MCF 10A (cell line): ENCODE measurements at places on chromosomes 6 and 20. TPM values are rescaled to one million over a fixed set of nuclear protein-coding genes. Genes with fewer than 3 reads are reported as not detected.
A peak's percentile ranks its signal among the peaks of the same experiment; 100 is the strongest.

DNA sequence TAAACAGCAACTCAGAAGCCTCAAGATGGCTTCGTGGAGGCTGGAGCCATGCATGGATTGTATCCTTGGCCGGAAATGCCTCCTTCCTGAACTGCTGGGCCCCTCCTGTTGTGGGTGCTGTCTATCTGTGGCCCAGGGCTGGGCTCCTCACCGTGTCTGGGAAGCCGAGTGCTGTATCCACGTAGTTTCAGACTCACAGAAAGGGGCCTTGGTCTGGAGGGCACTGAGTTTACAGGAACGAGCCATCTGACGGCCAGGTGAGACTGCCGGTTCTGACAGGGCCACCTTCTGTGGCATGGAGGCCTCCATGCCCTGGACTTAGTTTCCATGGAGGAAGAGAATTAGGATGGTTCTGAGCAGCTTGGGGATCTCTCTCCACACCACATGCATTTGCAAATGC is 142.2 kb downstream of the ERMARD start:
- DNase-seq, result no peak

HEY2 gene
- not detected in 2 replicates for total RNA-seq

- DNase-seq, result peak; percentile 63
Observed at GRCh38 chr20:51014797-51015722, 7.8 kb downstream of the KCNG1 start.

DNA sequence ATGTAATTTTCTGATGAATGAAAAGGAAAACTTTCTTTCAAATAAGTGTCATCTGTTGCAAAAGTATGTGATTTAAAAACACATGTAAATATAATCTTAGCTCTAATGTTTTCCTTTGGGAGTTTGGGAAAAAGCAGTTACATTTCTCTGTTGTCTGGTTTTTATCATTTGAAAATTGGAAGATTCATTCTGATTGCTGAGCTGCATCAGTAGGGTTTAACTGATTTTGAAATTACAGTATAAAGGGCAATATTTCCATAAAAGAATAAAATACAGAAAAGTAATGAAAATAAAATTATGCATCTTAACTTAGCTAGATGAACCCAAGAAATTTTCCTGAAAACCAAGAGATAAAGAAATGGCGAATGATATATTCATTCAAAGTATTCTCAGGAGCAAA is 57.8 kb downstream of the MAP7 start:
- no peak for DNase-seq

GRCh38 chr6:22320750-22321149 is 23.9 kb upstream of the PRL start:
- peak; percentile 32 for DNase-seq

DNA sequence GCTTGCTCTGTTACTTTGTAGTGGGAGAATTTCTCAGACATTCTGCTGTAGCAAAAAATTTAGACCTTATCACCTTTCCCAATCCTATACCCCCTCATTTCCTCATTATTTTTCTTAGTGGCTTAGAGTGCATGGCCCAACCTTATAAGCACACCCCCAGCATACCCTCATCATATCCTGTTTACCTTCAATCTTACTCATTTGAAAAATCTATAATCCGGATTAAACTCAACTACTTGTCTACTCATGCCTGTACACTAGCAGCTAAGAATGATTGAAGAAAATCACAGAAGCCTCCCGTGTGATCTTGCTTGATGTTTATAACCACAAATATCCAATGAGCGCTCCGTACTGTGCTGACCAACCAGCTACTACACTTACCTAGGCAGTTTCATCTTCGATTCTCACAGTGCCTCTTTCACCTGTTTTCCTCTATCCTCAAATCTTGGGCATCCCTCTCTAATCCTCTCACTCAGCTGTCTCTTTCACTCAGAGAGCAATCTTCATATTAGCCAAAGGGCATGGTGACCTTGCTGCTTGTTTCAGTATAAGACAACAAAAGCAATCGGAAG is 36.6 kb downstream of the AIG1 start:
- DNase-seq, result no peak

- no peak for DNase-seq
Observed at GRCh38 chr6:123462152-123462551, 174.6 kb downstream of the TRDN start.

GRCh38 chr6:134943522-134944111 is 6.3 kb downstream of the ALDH8A1 start:
- no peak for DNase-seq

GRCh38 chr6:98845211-98846020 is 11.0 kb downstream of the POU3F2 start:
- peak; percentile 66 for DNase-seq

DNA sequence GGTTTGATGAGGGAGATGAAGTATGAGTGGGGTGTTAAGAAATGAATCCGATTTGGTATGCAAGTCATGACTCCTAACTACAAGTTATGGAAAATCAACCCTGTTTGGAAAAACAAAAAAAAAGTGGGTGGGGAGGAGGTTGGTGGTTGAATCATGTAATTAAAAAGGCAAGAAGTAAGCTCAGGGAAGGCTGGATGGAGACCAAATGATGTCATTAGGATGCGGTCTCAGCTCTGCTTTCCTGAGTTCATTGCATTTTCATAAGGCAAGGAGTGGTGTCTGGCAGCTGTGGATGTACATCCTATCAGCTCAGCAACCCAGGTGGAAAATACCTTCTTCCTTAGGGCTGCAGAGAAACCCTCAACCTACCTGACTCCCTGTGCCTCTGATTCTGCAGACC is 60.4 kb upstream of the AKAP12 start:
- peak; percentile 47 for DNase-seq

MRS2 gene
- total RNA-seq, result 21.2 and 23.0 TPM in 2 replicates

DNA sequence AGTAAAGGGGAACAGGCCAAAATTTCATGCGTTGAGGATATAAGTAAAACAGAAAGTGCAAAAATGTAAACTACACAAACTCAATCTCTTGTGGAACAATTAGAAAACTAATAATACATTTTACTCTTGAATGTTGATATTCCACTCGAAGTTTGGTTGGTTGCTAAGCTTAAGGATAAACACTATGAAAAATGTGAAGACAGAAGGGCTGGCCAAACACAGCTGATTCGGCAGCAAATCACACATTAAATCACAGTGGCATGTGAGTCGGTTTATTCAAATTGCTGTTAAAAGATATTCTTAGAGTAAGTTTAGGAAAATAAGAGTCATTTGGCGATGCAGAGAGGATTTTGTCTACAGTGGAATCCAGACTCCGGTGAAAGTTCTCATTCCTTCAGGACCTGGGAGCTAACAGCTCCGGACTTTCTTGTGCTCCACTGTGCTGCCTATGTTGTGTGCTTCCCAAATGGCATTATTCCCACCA is 1.4 kb upstream of the EPM2A start:
- DNase-seq, result no peak

- no peak for DNase-seq
Observed at GRCh38 chr6:72939004-72939403, 286.3 kb downstream of the KHDC1L start.

- DNase-seq, result no peak
Observed at GRCh38 chr20:37833221-37833896, 69.6 kb upstream of the VSTM2L start.

SPEF1 gene
- total RNA-seq, result 0.32 TPM in 1 of 2 replicates, not detected in the other

DNA sequence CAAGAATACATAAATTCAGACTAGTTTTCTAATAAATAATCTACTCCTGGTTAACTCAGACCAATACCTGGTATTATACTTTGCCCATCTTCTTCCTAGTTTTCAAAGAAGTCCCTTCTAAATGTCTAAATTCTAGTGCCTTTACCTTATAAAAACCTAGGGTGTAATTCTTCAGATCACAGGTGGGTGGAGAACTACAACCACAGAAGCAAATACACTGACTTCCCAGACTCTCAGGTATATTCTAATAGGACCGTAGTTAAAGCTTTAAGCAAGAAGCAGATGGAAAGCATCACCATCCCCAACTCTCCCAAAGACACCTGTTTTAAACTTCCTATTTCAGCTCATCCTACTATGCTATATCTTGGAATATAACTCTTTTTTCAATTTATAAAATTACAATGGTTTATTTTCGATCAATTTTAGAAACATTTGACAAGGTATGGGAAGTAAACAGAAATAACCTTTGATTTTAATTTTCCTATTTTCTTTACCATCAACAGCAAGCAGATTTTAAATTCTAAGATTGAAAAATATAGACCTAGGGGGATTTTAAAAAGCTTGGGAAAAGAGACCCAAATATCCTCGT is 15.8 kb downstream of the MAN1A1 start:
- peak; percentile 44 for DNase-seq

- DNase-seq, result no peak
Observed at GRCh38 chr6:57097596-57097995, 7.6 kb downstream of the ZNF451 start.

DNA sequence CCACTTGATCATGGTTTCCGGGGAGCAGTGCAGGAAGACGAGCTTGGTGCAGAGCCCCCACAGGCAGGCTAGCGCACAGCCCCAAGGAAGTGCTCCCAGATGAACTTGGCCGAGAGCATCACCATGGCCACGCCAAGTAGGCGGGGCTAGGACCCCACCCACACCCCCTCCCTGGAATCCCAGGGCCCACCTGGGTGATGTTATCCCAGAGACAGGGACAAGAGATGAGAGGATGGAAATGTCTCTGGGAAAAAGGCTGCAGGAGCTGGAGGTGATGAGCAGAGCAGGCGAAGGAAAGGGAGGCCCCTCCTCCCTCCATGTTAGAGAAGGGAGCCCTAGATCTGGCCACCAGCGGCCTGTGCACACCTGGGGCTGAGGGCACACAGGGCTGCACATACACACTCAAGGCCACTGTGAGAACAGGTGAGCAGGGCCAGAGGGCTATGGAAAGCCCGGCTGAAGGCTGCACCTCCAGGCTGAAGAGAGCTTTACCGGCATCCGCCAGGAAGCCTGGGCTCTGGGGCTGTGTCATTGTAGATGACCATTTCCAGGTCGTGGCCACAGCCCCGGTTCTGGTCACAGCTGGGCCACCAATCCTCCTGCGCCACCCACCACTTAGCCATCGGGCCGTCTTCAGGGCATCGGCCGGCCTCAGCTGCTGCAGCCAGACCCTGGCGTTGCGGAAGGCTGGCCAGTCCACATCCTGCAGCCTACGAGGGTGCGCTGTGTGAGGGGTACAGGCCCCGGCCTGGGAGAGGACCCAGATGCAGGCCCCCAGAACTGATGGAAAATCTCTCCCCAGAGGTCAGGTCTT is 24.9 kb downstream of the NPEPL1 start:
- no peak for DNase-seq

DNA sequence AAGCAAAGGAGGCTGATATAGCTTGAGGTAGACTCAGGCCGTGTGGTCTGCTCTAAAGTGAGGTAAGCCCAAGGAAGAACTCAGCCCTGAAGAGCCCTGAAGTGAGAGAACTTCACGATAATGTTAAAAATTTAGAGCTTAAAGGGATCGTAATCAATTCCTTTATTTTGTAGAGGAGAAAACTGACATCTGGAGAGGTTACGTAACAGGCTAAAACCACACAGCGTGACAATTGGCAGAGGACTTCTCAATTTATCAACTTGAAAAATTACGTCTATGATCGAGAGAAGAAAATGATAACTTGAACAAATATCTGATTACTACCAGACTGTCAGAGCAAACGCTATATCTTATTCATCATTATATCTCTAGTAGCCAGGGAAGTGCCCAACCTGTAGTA is 121.8 kb upstream of the FOXO3 start:
- DNase-seq, result no peak

DNA sequence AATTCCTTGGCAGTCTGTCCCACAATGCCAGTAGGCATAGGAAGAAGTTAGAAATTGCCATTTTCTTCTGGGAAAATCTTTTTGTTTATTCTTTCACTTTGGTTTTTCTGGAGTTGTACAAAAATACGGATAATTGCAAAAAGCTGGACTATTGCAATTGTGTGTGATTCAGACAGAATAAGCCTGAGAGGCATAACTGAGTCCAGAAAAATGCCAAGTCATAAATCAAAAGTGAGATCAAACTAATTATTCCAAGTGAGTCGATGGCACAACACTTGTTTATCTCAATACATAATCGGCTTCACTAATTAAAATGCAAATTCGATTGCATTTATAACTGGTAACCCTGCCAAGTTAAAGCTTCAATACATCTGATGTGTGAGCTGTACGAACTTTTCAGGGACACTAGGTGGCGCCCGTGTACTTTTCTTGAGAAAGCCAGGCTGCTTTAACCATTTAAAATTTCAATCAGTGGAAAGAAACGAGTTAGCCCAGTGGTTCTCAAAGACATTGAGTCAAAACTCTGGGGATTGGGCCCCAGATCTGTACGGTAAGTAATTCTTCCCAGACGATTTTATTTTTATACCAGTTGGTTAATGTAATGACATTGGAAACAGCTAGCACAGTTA is 102.6 kb downstream of the LAMP5 start:
- peak; percentile 72 for DNase-seq

DNA sequence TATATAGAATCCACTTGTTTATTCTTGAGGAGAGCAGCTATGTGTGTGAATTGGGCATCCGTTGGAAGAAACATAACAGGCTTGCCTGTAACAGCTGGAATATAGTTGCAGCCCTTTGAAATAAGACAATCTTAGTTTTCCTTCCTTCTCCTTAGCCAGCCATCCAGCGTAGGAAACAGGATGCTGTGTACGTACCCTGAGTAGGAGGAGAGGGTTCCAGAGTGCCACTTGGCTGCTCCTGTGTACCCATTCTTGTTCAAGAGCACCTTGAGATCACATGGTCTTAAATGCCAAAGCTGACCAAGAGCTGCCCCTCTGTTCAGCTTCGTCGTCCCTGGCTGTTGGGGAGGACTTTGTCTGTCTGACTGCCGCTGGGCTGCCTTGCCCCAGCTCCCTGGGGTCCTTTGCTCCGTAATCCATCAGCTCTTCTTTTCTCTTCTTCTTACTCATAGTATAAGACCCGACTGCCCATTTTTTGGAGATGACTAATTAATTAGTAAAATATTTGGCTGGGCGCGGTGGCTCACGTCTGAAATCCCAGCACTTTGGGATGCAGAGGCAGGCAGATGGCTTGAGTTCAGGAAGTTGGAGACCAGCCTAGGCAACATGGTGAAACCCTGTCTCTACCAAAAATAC is 49.0 kb downstream of the RREB1 start:
- peak; percentile 48 for DNase-seq

DNMT3B gene
- total RNA-seq, result 1.3 and 2.0 TPM in 2 replicates

DNA sequence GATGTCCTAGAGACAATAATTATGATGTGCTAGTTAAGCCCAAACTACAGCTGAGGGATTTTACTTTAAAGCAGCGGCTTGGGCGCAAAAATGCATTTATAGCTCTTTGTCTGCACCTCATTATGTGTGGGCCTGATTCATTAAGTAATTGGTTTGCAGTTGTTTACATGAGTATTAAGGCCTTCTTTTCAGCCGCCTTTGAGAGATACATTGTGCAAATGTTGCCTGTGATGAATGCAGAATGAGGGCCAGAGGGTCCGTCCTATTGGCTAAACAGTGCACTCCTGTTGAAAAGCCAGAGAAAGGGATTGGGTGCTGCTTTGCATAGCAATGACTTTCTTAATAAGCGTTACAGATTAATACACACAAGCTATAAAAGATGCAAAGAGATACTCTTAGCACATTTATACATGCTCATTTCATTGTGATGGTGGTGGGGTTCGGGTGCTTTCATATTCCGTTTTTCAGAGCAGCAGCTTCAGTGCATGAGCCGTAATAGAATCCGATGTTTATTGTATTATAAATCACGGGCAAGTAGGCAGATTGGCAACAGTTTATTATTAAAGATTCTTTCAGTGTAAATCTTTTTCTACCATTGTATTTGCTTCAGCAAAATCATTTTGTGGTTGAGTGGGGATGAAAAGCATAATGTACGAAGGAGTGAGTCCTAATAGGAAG is 68.2 kb upstream of the XRN2 start:
- DNase-seq, result no peak
